ENCODE measurements at places on chromosomes 1 and 21. TPM values are rescaled to one million over a fixed set of nuclear protein-coding genes. Genes with fewer than 3 reads are reported as not detected.

DNA sequence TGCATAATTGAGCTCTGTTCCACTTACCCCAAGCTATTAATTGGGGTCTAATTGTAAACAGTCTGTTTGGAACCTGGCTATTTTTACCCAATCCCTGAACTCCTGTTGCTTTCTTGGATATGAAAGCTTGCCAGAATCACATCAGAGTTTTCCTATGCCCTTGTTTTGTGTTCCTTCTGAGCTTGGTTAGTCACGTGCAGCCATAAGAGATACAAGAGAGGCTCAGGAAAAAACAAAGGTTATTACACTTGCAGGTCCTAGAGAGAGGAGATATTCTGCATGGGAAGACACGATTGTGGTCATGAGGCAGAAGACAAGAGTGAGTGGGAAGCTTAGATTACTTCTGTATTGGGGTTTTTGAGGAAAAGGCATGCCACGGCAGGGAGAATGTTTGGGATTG is 46.0 kb upstream of the RGL1 start:
- peak overlapping the region; percentile 67 for H3K27ac ChIP-seq
- no peaks in the 10 kb centered on the region for H3K36me3 ChIP-seq
- peaks cover 7% of the 10 kb centered on the region for H3K4me1 ChIP-seq

PEAR1 gene
- 0.57 TPM for total RNA-seq

- H3K27ac ChIP-seq = peak overlapping the region; percentile 64
- DNase-seq = no peak
- H3K36me3 ChIP-seq = no peaks in the 10 kb centered on the region
- H3K4me3 ChIP-seq = no peak overlapping the region
These were observed 155.3 kb downstream of the ROR1 start for GRCh38 chr1:63929106-63929478.

AGO4 gene
- 15.1 TPM for total RNA-seq

DNA sequence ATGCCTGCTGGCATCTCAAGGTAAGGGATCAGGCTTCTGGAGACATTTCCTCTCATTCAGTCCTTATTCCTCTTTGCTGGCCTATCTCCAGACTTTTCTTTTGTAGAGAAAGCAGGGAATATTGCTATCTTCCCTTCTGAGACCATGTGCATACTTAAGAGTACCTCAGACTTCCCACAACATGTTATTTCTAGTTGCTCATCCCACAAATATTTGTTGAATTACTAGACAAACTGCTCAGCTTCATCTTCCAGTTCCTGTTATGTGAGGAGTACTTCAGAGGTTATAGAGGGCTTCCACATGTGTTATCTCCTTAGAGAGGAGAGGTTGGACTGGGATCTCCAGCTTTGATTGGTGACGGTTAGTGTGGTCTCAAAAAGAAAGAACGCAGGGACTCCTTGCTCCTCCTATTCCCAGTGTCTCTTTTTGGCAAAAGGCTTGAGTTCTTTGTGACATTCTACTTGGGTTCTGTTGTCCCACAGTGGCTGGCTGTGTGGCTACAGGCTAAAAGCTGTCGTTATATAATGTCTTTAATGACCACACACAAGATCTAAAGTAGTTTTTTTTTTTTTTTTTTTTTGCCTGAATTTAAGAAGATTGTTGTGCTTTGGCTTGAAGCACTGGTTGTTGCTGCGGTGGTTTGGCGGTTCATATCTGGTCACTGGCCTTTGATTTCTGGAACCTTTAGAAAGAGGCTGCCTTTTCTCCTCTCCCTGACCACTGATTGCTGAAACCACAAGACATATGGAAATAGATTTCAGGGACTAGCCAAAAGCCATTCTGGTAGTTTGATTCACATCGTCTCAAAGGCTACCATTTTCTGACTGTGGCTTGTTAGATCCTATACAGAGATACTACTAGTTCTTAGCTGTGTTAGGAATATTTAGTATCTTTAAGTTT is 78.7 kb downstream of the FGGY start:
- H3K27me3 ChIP-seq = no peaks in the 10 kb centered on the region
- no peaks in the 10 kb centered on the region for H3K4me1 ChIP-seq
- no peak overlapping the region for H3K27ac ChIP-seq

DNA sequence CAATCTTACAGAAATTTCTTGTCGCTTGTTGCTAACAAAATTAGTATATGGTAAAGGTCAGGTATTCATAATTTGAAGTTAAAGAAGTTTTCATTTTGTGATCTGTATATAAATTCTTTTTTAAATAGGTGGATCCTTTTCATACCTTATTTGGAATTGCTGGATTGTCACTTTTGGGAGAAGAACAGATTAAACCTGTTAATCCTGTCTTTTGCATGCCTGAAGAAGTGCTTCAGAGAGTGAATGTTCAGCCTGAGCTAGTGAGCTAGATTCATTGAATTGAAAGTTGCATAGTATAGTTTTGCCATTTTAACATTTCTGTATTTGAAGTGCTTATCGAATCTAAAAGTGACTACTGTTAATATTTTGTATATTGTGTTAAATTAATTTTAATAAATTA is 2.3 kb upstream of the MSH4 start:
- peaks cover 6% of the 10 kb centered on the region for H3K4me1 ChIP-seq
- H3K4me3 ChIP-seq = no peak overlapping the region
- H3K27ac ChIP-seq = peak overlapping the region; percentile 38
- H3K27me3 ChIP-seq = no peaks in the 10 kb centered on the region

TMEM200B gene
- 17.6 TPM for total RNA-seq
